ENCODE measurements at places on chromosomes 5 and 9.

GRCh38 chr9:84874596-84874995, 205.1 kb downstream of the NTRK2 start:
- DNase-seq: no peak

DNA sequence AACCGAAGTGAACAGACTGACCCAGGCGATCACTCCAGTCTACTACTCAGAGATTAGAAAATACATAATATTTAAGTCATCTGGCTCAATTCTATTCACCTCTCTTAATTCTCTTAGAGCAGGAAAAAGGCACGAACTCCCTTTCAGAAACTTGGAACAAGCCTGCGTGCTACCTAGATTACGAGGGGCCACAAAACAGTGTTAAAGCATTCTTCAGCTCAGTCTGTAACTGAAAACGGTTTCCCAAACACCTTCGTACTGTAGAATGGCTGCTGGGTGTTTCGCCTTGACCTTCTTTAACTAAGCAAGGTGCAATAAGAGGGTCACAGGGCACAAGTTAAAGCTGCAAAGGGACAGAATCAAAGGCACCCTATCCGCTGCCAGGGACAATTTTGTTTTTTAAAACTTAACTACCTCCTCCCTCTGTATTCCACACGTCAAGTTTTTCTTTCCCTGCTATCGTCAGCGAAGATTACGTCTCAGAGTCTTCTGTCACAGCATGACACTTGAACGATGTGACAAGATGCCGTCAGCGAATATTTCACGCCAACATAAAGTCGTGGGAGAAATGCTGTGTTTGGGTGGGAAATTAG, 687 bp downstream of the LYSMD3 start:
- peak; percentile 16 for DNase-seq

GRCh38 chr5:43485406-43485805, 1.7 kb upstream of the TMEM267 start:
- no peak for DNase-seq

- DNase-seq: no peak
These were observed 130.9 kb downstream of the DOCK2 start for GRCh38 chr5:169767938-169768337.

- no peak for DNase-seq
These were observed 320.0 kb downstream of the FBXL17 start for GRCh38 chr5:108061941-108062340.

- no peak for DNase-seq
These were observed 10.6 kb downstream of the PTGR1 start for GRCh38 chr9:111588846-111589245.

DNA sequence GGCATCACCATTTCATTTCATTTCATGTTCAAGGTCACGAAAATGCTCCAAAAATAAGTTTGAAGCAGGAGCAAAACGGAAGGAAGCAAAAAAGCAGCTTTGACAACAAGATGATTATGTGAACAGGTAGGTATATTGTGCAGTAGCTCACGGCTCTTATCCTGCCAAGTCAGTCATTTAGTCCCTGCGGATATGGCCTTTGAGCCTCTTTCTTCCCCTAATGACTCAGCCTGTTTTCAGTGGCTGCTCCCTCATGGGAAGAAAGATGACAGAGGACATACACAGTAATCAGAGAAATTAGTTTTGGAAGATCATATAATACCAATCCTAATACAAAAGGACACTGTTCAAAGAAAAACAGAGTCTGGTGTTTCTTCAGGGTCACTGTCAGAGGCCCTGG, 155.8 kb upstream of the GRAMD2B start:
- no peak for DNase-seq

- no peak for DNase-seq
These were observed 34.4 kb downstream of the ZNF366 start for GRCh38 chr5:72472666-72473422.

DNA sequence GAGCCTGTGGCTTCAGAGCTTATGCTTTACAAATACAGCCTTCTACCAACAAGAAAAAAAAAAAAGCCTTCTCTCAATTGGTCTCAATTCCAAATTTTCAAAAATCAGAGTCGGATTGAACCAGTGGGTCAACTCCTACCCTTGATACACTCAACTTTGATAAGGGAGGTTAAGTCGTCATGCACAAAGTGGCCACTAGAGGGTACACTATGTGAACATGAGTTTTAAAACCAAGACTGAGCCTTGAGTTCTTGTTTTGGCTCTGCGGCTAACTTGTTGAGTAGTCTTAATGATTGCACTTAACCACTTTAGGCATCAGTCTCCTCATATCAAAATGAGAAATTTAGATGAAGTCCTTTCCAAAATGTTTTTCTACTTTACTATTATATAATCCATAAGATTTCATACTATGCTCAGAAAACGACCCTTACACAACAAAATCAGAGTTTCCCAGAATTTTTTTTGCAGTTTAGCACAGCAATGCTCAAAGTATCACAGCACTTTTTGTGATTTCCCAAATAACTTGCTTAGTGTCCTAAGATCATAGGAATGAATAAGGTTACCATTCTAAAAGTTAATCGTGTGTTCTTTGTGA, 92.9 kb upstream of the MTAP start:
- peak; percentile 14 for DNase-seq

- peak; percentile 58 for DNase-seq
These were observed 16.1 kb upstream of the FKTN start for GRCh38 chr9:105541838-105542237.

DNA sequence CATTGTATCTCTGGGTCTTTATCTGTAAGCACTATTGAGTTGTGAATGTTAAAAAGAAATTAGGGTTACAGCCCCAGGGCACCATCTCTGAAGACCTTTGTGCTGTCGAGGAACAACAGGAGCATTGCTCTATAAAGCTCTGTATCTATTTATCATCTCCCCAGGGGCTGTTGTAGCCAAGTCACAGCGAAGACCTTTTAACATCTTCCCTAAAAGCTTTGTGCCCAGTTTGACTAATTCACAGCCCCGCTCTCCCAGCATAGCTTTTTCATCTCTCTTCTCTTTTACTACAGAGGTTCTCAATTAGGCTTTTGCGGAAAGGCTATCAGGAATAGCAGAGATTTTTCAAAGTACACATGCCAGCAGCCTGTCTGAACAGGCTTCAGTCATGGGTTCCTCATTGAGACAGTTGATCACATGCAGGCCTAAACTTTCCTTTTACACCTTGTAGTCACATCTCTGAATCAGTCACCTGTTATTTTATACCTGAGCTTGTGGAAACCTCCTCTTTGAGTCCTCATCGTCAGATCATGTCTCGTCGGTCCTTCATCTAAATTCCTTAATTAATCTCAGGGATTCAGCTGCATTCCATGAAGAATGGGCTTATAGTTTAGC, 140.5 kb downstream of the NPR3 start:
- DNase-seq: no peak

- DNase-seq: no peak
These were observed 230.3 kb downstream of the MPDZ start for GRCh38 chr9:13049223-13049622.

DNA sequence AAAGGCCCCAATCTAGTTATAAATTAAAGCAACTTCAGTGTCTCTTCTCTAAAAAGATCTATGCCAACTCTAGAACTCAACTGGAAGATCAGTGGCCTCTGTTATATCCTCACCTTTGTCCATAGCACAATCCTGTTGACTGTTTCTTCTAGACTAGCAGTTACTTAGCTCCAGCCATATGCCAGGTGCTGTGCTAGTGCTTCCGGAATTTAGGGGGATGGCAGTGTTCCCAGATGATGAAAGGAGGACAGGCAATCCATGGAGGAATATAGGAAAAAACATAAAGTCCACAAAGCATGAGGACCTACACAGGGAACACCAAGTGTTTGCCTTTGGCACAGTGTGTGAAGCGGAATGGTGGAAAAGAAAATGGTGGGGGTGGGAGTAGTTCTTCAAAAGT, 214.3 kb downstream of the MAPKAP1 start:
- DNase-seq: no peak

DNA sequence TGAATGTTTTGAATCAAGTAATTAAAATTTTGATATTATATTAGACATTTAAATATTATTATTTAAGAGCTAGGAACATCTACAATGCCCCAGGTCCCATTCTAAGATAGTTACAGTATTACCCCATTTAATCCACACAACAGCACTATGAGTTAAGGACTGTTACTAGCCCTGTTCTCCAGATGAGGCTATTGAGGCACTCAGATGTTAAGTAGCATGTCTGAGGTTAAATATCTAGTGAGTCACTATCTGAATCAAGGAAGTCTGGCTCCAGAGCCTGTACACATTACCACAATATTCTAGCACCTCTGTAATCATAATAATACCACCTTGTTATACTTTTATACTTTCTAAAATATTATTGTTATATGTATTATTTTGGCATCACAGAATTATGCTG, 304.6 kb downstream of the PDE4D start:
- no peak for DNase-seq

DNA sequence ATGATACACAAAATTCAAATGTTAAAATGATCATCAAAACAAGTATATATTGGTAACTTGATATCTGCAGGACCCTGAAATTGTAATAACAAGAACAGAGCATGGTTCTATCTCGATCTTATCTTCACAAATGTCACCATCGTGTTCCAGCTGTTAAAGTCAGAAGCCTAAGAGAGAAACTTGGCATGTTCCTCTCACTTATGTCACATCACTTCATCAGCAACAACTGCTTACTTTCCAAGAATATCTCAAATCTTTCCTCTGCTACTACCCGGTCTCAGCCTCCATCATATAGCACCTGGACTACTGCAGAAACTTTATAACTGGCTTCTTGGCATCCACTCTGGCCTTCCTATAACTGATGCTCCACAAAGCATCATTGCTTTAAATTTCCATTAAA, 84.9 kb downstream of the FBN2 start:
- DNase-seq: no peak

GRCh38 chr5:35675392-35675791, 57.7 kb downstream of the SPEF2 start:
- DNase-seq: no peak

DNA sequence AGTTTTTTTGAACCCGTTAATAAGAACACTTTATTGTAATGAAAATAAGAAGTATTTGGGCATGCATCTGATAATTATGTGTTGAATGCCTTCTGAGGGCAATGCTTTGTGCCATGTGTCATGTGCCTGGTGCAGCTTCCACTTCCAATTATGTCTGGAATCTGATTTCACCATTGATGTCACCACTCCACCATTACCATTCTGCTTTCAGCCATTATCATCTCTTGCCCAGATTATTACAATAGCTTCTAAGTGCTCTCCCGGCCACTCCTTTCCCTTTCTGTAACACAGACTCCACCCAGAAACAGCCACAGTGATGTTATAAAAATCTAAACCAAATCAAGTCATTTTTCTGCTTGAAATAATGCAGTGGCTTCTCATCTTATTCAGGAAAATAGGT, 171.7 kb downstream of the C9orf152 start:
- no peak for DNase-seq

DNA sequence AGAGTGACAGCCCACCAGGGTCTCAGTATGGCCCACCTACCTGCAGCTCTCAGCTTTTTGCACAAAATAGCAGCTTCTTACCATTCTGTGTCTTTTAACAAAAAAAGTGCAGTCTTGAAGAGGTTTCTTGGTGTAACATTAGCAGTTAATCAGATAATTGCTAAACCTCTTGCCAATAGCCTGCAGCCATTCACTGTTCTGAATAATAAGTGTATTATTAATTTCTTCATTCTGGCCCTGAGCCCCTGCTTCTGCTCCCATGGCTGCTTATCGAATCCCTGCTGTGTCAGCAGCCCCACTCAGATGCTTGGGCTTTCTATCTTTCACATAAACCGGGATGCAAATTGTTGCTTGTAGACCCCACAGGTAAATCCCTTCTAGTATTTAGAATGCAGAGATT, 485.9 kb downstream of the CAAP1 start:
- DNase-seq: no peak

DNA sequence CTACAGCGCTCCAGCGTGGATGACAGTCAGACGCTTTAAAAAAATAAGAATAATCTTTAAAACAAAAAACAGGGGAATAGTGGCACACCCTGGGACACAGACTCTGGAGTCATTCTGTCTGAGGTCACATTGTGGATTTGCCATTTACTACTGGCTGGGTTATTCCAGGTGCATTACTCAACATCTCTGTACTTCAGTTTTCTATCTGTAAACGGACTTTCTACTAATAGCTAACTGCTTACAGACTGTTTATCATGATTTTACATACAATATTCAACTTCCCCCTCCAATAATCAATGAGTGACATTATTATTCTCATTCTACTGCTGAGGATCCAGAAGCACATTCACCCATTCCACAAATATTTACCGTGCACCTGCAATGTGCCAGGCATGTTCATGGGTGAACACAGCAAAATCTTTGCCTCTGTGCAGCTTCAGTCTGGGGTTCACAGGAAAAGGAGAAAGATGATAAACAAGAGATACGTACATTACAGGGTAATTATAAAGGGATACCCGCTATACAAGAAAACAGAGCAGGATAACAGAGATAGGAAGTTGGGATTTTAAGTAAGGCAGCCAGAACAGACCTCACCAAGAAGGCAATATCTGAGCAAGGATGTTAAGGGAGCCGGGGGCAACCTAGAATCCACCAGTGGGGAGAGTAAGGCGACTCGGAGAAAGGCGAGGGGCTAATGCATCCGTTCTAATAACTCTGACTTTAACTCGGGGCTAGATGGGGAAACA, 984 bp upstream of the RAD23B start:
- no peak for DNase-seq

- no peak for DNase-seq
These were observed 57.0 kb upstream of the NEURL1B start for GRCh38 chr5:172583931-172584511.

DNA sequence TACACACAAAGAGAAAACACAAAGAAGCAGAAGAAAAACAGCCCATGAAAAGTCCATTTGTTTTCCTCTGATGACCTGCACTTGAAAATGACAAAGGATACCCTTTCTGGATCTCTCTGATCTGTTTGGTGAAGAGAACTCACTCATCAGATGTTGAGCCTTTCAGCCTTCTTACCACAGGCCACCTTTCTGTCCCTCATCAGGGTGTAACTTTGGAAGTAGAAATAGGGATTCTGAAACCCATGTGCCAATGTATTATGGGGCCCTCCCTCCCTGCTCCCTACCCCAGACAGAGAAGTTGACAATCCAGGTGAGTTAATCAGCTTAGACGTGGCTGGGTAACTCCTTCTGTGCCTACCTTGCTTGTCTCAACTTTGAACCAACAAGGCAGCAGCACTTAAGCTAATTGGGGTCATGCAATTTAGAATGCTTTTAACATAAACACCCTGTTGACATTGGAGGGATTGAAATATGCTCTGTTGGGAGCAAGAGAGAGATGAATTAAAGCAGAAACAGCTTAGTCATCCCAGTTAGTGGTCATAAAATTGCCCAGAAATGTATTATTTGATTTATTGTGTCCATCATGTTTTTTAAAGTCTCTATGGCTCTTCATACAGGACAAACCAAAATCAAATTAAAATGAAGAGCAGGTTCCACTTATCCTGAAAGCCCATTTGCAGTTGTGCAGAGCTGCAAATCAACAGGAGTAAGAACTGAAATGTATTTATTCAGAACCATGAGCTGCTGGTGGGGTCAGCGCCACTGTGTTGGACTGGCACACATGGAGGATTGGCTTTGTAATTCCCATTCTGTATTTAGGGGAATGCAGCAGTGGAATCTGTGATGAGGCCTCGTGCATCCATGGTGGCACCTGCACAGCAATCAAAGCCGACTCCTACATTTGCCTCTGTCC, 132.0 kb downstream of the LIFR start:
- DNase-seq: no peak

Measured in GM06990 (cell line).